ENCODE measurements at places on chromosomes 4 and X.

- DNase-seq, result no peak
Observed at GRCh38 chrX:94850811-94851210, 1176.8 kb downstream of the FAM133A start.

DNA sequence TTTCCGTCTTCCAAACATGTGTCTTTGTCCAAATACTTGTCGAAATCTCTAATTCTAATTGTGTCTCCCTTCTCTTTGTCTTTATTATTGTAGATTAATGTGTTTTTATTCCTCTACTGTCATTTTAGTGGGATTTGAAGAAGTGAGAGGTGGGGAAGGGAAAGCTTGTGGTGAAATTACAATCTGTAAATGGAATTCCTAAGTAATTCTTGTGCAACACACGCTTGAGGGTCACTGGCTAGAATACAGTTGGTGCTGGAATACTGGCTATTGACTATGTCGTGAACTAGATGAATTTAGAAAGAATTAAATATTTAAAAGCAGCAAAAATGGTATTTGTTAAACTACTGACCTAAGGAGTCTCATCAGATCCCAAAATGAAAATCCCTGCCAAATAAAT lies 10.7 kb upstream of the FNIP2 start:
- DNase-seq, result no peak

DNA sequence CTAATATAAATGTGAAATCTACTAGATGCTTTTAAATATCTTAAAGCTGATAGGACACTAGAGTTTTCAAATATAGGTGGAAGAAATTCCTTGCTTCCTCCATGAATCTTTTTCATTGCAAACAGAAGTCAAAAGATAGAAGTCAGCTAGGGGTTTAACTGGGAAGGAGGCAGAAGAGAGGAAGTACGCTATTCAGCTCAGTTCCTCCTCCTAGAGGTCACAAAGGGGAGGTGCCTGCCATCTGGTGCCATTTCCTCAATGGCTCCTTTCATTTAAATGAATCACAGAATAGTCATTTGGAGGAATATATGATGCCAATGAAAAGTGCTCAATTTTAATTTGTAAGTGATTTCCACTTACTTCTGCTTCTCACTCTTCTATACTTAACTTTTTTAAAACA lies 8.5 kb downstream of the COL25A1 start:
- DNase-seq, result no peak

GRCh38 chrX:70421618-70422017 lies 1.5 kb upstream of the GDPD2 start:
- DNase-seq, result peak; percentile 16

GRCh38 chr4:188403272-188403671 lies 264.0 kb downstream of the TRIML1 start:
- DNase-seq, result no peak

GRCh38 chrX:150197388-150197787 lies 165.7 kb upstream of the MAMLD1 start:
- DNase-seq, result no peak

DNA sequence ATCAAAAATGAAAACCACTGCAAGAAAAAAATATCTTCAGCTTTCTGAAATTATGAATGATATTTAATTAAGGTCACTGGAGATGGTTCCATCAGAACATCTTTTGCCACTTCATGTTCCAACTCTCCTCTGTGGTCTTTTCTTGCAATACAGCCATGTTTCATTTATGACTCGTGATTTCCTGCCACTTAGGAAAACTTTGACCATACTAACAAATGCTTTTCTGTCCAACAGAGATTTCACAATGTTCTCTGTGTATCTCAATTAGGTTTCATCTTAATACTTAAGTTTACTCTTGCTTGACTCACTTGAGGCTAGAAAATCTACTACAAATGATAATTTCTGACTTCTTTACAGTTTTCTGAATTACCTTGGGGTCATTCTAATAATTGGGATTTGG lies 330.9 kb downstream of the CXXC4 start:
- DNase-seq, result no peak

- DNase-seq, result no peak
Observed at GRCh38 chrX:8845060-8845459, 43.9 kb upstream of the FAM9A start.

- no peak for DNase-seq
Observed at GRCh38 chr4:177802162-177802561, 359.9 kb upstream of the AGA start.

GRCh38 chrX:131083510-131084142 lies 25.5 kb downstream of the ARHGAP36 start:
- no peak for DNase-seq

GRCh38 chr4:102061133-102061532 lies 270.6 kb downstream of the BANK1 start:
- no peak for DNase-seq

GRCh38 chr4:132910229-132910748 lies 238.8 kb upstream of the PCDH10 start:
- DNase-seq, result no peak

- DNase-seq, result peak; percentile 82
Observed at GRCh38 chr4:141654098-141654497, 17.7 kb downstream of the IL15 start.

DNA sequence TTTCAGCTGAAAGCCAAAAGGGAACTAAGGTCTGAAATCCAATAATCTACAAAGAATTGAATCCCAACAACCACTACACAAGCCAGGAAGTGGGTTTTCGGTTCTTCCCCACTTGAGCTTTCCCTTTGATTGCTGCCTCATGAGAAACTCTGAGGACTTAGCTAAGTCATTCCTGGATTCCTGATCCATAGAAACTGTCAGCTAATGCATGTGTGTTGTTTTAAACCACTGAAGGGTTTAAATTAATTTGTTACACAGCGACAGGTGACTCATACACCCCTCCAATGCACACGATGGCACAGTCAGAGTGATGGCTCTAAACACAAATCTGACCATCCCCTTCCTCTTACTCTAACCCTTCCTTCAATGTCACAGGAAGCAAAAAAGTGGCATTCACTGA lies 282.9 kb downstream of the RAB28 start:
- no peak for DNase-seq

GRCh38 chr4:141686146-141686775 lies 49.9 kb downstream of the IL15 start:
- DNase-seq, result peak; percentile 70

- DNase-seq, result peak; percentile 77
Observed at GRCh38 chr4:25441519-25442117, 64.6 kb downstream of the ANAPC4 start.

- DNase-seq, result no peak
Observed at GRCh38 chr4:32789026-32789608, 2068.9 kb downstream of the PCDH7 start.

- no peak for DNase-seq
Observed at GRCh38 chrX:116272861-116273260, 102.3 kb downstream of the AGTR2 start.

GRCh38 chr4:139896091-139896604 lies 230.5 kb downstream of the MGST2 start:
- DNase-seq, result no peak

DNA sequence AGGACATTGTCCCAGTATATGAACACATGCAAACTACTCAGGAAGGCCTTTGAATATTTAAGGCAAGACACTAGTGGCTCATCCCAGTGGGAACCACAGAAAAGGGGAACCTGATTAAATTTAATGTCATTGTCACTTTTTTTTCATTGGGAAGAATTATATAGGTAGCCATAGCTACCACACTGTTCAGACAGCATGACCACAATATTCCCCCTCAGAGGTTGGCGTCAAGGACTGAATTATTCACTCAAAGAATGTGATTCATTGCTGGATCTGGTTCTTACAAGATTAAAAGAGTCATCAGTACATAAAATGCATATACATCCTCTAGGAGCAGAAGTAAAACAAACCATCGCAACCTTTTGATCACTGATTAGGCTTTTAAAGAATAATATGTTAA lies 92.0 kb upstream of the SMARCAD1 start:
- no peak for DNase-seq

DNA sequence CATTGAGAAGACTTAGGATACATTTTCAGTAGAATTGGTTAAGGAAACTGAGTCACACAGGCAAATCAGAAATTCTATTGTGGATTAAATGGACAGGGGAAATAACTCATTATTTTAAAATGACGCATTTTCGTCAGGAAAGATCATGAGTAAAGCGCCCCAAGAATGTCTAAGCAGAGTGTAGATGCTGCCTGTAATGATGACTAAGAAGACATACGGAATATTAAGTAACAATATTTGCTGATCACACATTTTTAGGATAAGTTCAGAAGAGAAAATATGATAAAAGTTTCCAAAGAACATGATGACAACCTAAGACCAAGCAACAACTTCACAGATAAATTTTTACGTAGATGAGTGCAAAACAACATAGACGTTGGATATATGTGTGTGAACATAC lies 596.3 kb upstream of the TENM3 start:
- DNase-seq, result no peak

GRCh38 chr4:86924811-86925210 lies 10.0 kb upstream of the AFF1 start:
- DNase-seq, result peak; percentile 88

DNA sequence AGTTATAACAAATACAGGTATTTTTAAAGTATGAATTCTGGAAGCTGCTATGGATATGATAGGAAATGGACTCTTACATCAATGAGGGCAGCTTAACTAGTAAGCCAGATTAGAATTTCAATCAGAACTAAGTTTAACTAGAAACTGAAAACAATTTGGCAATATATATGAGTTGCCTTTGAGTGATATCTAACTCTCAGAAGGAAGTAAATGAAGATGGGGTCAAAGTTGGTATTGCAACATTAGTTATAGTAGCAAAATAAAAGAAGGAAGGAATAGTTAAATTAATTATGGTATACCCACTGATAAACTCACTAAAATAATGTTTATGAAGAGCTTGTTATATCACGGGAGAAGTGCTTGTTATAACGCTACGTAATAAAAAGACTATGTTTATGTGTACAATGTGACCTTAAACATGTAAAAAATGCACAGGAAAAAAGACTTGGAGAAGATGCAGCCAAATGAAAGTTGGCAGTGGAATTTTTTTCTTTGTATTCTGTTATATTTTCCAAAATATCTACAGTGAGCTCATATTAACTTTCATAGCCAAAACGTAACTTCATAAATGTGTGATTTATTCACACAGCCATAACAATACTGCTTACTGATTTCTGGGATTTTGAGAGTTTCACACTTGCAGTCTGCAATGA lies 34.5 kb downstream of the PHKA2 start:
- DNase-seq, result no peak

DNA sequence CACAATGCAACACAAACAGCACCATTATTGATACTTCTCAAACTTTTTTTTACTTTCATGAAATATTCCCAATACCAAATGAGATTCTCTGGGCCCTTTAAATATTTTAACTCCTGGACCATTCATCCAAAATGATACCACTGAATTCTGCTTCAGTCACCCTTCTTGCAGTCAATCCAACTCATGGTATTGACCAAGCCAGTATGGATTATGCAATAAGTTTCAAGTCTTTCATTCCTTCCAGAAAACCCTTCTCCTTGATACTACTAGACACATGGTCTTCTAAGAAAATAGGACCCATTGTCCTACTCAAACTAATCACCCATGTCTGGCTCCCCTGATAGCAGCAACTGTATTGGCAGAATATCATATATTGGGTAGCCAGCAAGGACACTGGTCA lies 23.0 kb downstream of the ZNF721 start:
- DNase-seq, result no peak

GRCh38 chr4:14446904-14447303 lies 555.4 kb upstream of the CPEB2 start:
- no peak for DNase-seq

DNA sequence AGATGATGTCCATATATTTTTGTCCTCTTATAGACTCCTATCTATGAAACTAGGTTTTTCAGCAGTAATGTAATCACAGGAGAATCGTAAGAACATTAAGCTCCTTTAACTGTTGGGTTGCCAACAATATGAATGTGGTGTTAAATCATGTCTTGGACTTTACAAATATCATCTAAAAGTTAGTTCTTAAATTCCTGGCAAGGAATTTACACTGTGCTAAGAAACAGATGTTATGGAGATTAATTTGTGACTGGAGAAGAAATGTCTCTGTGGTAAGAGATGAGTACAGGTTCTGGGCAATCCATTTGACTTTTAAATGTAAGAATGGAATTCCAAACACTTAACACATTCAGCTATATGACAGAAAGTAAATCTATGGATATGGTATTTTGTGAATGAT lies 34.6 kb downstream of the CNKSR2 start:
- DNase-seq, result no peak

DNA sequence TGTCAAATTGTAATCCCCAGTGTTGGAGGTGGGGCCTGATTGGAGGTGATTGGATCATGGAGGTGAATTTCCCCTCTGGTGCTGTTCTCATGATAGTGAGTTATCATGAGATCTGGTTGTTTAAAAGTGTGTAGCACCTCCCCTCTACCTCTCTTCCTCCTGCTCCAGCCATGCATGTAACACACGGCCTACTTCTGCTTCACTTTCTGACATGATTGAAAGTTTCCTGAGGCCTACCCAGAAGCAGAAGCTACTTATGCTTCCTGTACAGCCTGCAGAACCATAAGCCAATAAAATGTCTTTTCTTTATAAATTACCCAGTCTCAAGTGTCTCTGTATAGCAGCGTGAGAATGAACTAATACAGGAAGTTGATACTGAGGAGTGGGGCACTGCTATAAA lies 61.7 kb upstream of the DDX60 start:
- no peak for DNase-seq

- DNase-seq, result no peak
Observed at GRCh38 chr4:76554630-76555029, 119.6 kb downstream of the SHROOM3 start.

- DNase-seq, result peak; percentile 93
Observed at GRCh38 chrX:86047174-86047935, at the start of gene CHM. Gene CHM, minus strand, starts transcription at chrX:86047558. Its CDS starts 26 bp downstream, at chrX:86047532.

DNA sequence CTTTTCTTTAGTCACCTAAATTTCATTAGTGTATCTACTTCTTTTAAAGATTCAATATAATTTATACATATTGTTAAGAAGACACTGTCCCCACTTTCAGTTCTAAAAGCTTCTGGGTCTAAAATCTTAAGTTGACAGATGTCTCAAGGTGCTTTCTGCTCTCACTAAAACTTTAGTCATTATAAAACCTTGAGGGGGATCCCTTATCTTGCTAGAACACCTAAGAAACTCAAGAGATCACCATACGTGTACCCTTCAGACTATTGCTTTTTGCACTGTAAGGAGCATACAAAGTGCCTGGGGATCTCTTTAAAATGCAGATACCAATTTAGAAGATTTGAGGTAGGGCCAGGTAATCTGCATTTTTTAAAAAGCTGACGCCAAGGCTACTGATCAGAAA lies 30.1 kb downstream of the CYBB start:
- DNase-seq, result no peak

- DNase-seq, result no peak
Observed at GRCh38 chr4:80101792-80102116, 28.7 kb upstream of the ANTXR2 start.

- no peak for DNase-seq
Observed at GRCh38 chr4:82666970-82667665, 105.3 kb upstream of the TMEM150C start.

DNA sequence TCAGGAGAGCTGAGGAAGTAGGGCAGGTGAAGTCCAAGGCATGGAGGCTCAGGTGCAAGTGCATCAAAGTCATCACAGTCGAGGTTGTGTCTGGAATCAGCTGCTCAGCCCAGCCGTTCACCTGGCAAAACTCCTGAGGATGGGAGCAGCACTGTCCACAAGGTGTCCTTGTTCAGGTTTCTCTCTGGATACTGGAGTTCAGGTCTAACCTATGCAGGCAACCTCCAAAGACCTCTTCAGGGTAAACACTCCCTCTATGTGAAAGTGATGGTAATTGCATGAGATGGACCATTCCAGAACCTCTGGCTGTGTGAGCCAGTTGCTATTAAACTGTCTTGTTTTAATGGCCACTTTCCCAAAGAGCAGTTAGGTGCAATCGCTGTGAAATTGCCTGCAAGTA lies 120.2 kb upstream of the PSAPL1 start:
- no peak for DNase-seq

- no peak for DNase-seq
Observed at GRCh38 chrX:135643916-135644315, 69.5 kb upstream of the CT45A1 start.
